ENCODE measurements at places on chromosomes 2 and 18. TPM values are rescaled to one million over a fixed set of nuclear protein-coding genes. Genes with fewer than 3 reads are reported as not detected.

GPR45 gene
- polyA plus RNA-seq = not detected

DNA sequence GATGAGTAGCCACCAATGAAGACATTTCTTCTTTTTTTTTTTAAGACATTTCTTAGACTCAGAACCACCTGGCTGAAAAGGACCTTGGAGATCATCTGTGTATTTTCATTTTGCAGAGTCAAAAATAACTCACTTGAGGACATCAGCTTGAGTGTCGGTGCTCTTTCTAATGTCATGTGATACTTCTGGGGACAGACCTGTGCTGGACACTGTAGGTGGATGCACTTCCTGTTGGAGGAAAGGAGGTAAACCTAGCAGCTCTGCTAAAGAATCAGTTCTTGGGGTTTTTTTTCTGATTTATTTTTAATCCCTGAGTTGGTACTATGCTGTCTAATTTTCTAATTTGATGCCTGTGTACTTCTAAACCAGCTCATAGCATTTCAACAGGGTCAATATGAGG is 283.9 kb upstream of the CRIM1 start:
- DNase-seq = no peak

DNA sequence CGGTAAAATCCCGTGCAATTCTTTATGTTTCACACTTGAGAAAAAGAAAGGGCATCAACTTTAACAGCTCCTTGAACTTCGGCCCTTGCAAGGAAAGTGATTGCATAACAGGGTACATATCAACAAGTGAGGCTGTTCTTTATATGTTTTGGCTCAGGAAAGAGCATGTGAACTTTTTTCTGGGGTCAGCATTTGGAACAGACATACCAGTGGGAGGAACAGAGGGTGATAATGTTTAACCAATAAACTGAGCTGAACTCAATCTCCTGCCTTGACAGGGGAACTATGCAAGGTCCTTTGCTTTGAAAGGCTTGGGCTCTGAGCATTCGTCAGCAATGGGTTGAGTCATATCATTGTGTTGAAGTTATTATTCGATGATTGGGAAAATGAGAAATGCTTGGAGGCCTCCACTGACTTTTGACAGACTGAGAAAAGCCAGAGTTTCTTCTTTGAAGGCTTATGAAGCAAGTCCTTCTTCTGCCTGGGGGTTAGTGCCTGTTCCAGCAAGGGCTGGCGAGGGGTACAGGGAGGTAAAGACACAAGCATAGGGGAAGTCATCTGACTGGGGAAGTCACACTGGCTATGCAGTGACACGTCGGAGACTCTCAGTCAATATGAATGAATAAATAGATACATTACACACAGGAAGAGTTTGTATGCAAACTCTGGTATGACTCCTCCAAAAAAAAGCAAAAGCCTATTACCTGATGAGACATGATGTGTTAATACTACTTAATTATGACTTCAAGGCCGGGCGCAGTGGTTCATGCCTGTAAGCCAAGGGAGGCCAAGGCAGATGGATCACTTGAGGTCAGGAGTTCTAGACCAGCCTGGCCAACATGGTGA is 57.2 kb downstream of the CYB5A start:
- no peak for DNase-seq

DNA sequence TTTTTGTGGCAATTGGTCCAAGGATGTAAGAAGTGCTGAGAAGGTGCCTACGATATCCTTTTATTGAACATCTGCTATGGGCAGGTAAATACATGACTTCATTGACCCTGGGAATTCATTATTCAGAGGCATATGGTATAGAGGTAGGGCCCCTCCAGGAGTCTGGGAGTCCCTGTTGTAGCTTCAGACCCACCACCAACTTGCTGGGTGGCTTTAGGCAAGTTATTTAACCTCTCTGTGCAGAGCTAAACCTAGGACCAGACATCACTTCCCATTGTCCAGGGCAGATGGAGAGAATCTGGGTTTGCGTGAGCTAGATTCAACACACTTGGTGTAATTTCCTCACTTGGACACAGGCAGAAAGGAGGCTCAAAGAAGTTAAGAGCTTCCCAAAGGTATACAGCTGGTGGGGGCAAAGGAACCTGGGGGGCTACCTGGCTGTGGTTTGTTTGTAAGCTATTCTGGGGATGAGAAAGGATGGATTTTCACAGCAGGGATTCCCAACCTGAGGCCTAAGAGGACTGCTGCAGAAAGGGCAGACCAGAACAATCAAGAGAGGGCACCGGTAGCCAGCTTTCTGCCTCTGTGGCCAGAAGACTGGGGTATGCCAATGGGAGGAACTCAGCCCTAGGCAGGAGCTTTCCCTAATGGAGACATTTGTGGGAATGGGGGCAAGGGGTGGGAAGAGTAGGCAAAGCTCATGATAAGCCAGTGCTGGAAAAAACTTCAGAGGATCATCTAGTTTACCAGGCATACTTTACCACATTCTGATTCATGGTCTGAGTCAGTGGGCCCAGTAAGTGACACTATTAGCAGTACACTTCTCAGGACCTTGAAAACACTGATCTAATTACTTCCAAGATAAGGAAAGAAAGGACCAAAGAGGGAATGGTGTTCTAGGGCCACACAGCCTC is 102.7 kb upstream of the SMAD2 start:
- no peak for DNase-seq

AKAIN1 gene
- not detected for polyA plus RNA-seq

Measured in BJ (cell line).